ENCODE measurements at places on chromosomes 1 and 21.

GRCh38 chr1:220151454-220151853 lies 57.5 kb downstream of the IARS2 start:
- no peak for DNase-seq

- no peak for DNase-seq
Measured at GRCh38 chr1:203996126-203996525, 76.8 kb upstream of the SOX13 start.

DNA sequence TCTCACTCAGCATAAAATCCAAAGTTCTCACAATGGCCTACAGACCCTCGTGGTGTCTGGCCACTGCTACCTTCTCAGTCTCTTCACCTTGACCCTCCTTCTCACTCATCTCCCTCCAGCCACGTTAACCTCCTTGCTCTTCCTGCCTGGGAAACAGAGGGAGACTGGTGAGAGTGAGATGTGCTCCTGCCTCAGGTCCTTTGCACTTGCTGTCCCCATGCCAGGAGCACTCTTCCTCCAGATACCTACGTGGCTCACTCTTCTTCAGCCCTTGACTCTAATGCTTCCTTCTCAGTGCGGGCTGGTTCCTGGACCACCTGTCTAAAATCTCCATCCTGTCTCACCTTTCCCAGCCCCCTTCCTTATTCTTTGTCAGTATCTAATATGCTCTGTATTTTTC lies 24.7 kb downstream of the TRIM62 start:
- DNase-seq: no peak

- DNase-seq: peak; percentile 86
Measured at GRCh38 chr1:225911191-225912130, 12.6 kb downstream of the PYCR2 start.

GRCh38 chr1:217660353-217661062 lies 29.4 kb downstream of the SPATA17 start:
- no peak for DNase-seq

DNA sequence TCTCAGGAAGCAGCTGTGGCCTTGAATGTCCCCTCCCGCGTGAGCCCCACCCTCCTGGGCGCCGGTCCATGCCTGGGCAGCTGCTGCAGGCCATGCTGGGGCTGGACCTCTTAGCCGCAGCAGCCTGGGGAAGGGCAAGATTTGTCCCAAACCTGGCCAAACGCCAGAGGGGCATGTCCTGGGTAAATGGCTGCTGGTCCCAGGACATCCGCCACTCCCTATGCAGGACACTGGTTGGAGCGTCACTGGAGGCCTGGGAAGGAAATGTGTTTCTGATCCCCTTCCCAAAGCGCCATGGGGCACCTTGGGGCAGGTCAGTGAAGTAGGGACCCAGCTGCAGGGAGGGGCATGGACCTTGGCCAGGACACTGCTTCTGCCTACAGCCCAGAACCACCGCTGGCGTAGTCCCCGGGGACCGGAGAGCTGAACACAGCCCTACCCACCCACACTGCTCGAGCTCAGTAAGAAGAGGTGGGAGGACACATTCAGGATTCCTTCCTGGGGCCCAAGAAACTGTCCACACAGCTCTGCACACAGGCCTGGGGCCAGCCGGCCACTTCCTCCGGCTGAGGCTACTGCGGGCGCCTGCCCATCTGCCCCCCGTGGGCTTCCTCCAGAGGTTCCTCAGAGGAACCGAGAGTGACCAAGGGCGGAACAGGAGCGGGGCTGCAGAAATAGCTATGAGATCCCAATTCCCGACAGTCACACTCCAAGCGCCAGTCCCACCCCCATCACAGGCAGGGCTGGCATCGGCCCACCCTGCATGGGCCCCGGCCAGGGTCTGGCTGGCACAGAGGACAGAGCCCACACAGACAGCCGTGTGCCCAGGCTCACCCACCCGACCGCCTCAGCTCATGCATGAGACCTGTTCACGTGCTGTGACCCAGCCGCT lies 10.8 kb upstream of the PLEKHG5 start:
- no peak for DNase-seq

DNA sequence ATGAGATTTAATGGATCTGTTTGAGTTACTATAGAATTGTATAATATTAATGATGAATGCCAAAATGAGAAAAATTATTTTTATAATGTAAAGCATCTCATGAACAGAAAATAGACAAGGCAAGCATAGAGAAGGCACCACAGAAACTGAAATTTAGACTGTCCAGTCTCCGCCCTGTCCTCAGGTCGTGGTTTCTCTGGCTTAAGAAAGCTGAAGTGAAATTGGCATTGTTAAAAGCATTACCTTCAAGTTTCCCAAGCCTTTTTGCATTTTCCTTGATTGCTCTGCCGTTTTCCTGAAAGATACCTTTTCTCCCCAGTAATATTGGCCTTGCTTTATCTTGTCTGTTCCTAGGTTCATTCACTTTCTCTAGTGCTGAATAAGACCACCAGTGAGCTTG lies 58.0 kb downstream of the VPS13D start:
- DNase-seq: no peak

DNA sequence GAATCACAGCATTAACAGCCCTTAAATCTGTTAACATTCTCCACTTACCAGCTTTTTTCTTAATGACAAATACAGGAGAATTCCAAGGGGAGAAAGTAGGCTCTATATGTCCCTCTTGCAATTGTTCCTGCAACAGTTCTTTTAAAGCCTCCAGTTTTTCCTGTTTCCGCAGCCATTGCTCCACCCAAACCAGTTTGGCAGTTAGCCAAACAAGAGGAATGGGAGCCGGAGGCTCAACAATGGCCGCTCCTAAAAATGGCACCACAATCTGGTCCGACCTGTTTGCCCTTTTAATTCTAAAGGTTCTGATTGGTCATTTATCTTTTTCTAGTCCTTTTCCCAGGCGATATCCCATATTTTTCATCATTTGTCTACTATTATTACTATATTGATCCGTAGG lies 14.0 kb upstream of the L1TD1 start:
- DNase-seq: no peak

DNA sequence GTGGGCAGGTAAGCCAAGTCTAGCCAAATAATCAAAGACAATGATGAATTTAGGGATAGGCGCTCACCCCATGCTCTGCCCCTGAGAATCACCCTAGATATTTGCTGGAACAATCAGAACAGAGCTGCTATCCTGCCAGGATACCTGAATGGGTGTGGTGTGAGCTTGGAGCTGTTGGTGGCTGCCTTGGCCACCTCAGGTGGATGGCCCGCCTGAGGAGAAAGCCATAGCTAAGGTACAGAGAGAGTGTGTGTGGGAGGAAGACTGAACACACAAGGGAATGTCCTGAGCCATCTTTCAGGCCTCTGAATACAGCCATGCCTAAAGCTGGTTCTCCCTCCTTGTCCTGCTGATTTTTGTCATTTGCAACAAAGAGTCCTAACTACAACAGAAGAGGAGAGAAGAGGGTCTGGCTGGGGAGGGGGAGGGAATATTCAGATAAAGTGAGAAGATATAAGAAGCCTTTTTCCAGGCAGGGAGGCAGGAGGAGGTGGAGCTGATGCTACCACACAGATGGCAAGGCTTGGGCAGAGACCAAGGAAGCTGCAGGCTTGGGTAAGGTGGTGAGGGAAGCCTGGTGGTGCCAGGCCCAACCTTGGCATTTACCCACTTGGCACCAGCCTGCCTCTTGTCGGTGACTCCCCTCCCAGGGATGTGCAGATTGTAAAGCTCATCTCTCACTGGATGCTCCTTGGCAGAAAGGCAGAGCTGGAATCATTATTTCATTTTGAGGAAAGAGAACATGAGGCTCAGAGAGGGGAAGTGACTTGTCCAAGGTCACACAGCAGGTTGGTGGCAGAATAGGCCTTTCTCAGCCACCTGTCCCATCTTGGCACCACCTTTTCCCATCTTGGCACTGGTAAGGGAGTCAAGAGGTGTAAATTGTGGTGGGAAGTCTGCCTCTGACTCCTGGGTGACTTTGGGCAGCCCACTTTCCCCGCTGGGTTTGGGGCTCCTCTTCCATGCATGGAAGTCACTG lies 49.7 kb downstream of the NKAIN1 start:
- DNase-seq: no peak

DNA sequence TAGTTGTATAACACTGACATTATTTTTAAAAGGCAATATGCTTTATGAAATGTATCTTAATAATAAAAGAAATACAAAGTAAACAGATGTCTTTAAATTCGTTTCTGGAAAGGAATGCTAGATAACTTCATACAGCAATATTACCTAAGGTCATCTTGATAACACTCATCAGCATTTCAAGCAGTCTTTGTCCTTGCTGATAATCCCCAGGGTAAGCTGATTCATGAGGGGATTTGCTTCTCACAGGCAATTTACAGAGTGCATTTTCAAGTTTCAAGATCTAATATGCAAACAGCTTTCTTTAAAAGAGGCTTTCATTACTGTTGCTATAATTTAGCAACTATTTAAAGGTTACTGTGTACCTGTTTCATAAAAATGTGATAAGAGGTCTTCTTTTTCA lies 75.2 kb upstream of the NEK2 start:
- no peak for DNase-seq

- no peak for DNase-seq
Measured at GRCh38 chr1:118303534-118303933, 118.5 kb upstream of the SPAG17 start.

DNA sequence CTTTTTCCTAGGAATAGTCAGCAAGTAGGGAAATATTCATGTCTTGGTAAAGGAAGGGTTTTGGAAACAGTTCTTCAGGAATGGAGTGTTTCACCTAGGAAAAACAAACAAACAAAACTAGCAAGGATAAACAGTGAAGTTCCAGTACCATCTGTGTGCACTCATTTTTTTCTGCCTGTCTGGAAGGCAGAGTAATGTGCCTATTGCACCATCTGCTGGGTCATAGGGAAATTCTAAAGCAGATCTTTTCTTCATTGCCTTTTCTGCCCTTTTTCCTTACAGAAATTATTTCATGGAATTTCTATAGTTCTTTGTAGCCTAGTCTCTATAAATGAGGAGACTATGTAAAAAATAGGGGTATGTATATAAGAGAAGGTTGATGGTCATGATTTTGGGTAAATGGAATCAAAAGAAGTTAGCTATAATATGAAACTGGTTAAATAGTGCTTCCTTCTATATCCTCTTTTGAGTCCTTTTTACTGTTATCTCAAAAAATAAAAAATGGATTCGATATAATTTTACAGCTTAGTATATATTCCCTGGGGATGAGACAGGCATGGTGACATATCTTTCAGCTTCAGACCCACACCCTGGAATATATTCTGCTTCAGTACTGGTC lies 3.4 kb upstream of the HRNR start:
- no peak for DNase-seq

DNA sequence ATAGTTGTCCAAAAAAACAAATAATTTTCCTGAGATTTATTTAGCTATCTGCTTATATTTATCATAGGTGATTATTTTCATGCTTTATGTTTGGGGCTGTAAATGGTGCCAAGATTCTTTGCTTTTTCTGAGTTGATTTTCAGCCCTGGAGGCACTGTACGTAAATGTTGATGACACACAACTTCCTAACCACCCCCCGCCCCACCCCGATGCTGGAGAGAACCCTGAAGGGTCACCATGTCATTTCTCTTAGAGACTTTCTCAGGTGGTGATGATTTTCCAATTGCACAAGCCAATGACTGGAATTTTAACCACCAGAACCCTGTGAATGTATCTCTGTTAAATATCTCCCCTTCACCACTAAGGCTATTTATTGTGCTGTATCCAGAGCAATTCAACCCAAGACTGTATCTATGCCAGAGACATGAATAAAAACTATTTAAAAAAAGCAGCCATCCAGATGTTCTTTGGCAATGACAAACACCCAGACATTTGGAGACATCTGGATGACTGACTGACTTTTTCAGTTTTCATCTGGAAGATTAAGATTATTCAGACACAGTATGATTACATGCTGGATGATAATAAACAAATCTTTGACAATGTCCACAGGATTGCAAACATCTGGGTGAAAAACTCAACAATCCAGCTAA lies 346.0 kb downstream of the LMX1A start:
- no peak for DNase-seq

- DNase-seq: no peak
Measured at GRCh38 chr1:914131-914890, 9.4 kb upstream of the SAMD11 start.

GRCh38 chr1:112337028-112337531 lies 58.9 kb upstream of the CTTNBP2NL start:
- DNase-seq: peak; percentile 8

GRCh38 chr1:150762552-150762951 lies 3.0 kb downstream of the CTSS start:
- no peak for DNase-seq

DNA sequence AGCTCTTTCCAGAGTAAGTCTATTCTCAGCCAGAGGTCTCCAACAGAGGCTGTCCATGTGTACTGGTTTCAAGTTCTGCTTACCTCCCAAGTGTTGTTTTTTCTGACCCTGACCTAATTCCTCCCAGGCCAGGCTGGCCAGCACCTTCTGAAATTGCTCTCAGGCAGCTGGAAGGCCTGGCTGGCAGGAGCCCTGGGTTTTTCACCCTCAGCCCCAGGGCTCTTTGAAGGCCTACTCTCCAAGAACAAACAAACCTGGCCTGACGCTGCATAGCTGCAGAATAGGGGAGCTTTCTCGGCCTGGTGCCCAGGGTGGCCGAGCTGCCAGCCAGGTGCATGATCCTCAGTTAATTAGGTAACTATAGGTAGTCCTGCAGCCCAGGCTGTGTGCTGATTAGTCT lies 147.5 kb downstream of the CACNA1E start:
- no peak for DNase-seq

DNA sequence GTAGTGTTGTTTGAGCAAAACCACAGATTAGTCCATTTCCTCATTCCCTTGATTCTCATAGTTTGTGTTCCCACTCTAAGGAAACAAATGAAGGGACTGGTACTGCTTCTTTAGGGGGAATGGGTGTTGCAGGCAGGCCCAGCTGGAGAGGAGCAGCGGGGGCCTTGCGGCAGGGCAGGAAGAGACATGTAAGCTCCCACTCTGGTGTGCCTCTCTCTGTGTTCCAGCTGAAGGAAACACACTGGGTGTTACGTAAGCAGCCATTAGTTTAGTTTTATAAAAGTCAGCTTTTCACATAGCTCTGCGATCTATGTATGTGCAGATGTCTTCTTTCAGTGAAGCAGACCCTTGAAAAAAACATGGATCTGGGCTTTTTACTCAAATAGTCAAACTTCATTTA lies 99.5 kb downstream of the CACHD1 start:
- DNase-seq: no peak

- no peak for DNase-seq
Measured at GRCh38 chr1:104136621-104137020, 386.9 kb downstream of the AMY1C start.

- no peak for DNase-seq
Measured at GRCh38 chr1:156591181-156591431, 470 bp upstream of the NAXE start.

GRCh38 chr21:37319551-37319950 lies 47.0 kb upstream of the DYRK1A start:
- DNase-seq: no peak

GRCh38 chr1:13674377-13674776 lies 25.6 kb upstream of the PRDM2 start:
- DNase-seq: no peak

DNA sequence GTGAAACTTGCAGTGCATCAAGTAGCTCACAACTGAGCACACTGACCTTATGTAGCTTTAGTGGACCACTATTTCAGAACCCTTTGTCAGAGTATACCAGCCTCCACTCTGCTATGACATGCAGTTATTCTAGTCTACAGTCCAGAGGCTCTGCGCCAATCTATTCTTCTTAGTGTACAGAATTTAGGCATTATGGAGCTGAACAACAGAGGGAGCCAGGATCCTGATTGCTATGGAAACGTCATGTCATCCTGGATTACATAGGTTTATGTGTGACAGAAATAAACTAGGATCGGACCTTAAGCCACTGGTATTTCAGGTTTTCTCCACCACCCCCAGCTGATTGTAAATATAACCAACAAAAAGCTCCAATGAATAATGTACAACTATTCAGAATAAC lies 48.1 kb upstream of the EEIG2 start:
- no peak for DNase-seq

Measured in CD4-positive, alpha-beta T cell treated with Interleukin-17A for 4 hours (primary cell).